Aorta (tissue), 5 donors: ENCODE measurements at places on chromosomes 2 and 18. TPM values are rescaled to one million over a fixed set of nuclear protein-coding genes. Genes with fewer than 3 reads are reported as not detected.

GRCh38 chr2:191593622-191594385 lies 84.1 kb upstream of the NABP1 start:
- no peak for DNase-seq

GRCh38 chr18:79516441-79516931 lies 120.8 kb downstream of the NFATC1 start:
- peak; percentile 52 for DNase-seq

DNA sequence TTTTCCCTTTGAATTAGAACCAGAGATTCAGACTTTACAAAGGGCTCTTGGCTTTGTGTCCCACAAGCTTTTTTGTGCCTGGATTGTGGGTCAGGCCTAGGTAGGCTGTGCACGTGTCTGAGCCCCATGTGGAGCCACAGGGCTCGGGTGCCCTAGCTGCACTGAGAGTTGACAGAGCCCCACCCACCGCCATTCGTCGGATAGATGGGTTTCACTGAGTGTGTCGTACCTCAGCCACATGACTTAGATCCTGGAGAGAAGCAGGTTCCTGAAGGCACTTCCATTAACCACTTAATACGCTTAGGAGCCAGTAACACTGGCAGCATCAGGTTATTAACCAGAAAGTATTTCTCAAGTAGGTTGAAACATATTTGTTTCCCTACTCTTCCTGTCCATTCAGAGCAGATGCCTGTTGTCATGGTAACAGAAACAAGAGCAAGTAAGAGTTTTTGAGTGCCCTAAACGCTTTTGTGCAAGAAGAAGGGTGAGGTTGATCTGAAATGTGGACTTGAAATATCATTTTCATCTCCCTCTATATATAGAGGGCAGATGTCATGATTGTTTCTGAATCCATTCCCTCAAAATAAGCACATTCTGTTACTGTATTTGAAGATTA lies 30.0 kb downstream of the ADCYAP1 start:
- DNase-seq = no peak

DNA sequence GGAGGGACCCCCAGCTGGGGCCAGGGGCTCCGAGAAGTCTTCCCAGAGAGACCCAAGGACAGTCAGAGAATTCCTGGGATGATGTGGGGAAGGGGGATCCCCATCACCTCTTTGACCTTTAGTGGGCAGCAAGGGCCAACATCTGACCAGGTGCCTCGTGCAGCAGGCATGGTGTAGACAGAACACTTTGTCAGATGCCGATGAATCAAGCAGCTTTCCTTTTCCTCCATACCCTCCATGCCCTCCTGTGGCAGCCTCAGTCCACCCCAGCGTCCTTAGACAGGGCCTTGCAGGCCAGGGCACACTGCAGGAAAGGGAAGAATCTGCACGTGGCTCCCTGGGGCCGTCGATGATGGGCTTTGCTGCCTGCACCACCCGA lies 26.3 kb downstream of the GPR55 start:
- DNase-seq = no peak

DNA sequence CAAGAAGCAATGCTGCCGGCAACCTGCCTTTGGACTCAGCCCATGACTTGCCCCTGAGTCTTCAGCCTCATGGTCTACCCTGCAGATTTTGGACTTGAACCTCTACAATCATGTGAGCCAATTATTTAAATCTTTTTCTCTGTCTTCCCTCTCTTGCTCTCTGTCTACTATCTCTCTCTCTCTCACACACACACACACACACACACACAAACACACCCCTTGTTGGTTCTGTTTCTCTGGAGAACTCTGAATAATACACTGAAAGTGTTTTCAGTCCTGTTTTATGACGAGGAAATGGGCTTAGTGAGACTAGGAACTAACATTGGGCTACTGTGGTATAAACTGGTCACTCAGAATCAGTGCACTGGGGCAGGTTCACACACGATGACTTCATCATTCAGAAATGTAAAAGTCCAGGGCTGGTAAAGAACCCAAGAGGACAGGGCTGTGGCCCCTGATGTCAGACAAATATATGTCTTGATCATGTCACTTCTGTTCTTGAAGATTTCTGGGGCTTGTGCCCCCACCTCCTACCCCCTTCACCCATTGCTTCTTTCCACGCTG lies 266.1 kb upstream of the SIX2 start:
- DNase-seq = no peak

DNA sequence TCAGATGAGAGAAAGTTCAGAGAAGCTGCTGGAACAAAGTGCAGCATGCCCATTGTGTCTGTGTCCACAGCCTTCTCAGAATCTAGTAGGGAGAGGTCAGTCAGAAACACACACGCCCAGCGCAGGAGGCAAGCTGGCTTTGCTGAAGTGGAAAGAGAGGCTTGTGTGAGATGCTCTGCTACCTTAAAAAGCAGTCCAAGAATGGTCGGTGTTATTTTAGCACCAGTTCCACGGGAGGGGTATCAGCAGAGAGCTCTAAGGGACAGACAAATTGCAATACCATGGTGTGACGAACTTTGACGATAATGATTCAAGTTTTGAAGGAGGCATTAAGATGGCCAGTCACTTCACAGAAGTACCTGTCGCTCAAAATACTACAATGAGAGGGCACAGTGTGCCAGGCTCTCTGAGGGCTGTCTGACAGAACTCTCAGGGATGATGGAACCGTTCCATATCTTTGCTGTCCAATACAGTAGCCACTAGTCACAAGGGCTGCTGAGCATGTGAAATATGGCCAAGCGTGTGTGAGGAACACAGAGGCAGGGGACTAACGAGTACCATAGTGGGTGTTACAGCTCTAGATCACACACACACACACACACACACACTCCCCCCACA lies 237.5 kb upstream of the TMEM200C start:
- DNase-seq = no peak

GRCh38 chr2:9462886-9463697 lies 11.3 kb upstream of the IAH1 start:
- DNase-seq = no peak

GRCh38 chr2:44715671-44716081 lies 225.8 kb upstream of the SIX3 start:
- no peak for DNase-seq

- no peak for DNase-seq
Measured at GRCh38 chr2:164538240-164538866, 82.9 kb downstream of the GRB14 start.

DNA sequence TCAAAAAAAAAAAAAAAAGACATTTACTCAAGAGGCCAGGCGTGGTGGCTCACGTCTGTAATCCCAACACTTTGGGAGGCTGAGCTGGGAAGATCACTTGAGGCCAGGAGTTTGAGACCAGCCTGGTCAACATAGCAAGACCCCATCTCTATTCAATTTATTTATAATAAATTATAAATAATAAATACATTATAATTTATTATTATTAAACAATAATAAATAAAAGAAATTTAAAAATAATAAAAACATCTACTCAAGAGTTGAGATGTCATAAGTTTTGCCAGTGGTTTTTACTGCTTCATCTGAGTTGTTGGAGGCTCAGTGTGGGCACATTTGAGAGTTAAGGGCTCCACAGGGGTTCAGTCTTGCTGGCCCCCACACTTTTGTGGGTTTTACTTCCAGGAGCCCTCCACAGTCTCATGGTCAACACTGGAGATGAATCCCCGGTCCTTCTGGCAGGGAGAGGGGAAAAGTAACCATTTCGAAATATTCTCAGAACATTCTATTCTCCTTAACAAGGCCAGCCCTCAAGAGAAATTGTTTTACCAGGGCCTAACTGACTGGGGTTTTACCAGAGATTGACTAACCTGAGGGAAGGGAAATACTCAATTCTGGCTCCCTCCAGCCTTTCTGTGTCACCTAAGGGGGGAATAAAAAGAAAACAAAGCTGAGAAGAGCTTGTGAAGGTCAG lies 51.6 kb upstream of the NCOA1 start:
- DNase-seq = no peak

DNA sequence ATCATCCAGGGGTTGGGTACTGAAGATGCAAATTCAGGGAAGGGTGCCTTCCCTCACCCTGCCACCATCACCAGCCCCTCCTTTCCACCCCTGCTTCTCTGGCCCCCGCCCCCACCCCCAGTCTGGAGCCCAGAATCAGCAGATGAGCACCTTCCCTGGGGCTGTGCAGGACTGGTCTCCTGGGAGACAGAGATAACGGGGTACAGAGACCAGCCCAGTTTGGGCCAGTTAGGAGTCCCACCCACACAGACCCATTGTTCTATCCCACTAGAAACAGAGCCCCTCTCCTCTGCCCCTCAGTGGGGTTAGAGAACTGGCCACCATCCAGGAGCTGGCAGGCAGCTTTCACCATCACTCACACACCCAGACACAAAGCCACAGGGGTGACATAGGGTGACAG lies 4.5 kb upstream of the CRYBA2 start:
- DNase-seq = no peak

DNA sequence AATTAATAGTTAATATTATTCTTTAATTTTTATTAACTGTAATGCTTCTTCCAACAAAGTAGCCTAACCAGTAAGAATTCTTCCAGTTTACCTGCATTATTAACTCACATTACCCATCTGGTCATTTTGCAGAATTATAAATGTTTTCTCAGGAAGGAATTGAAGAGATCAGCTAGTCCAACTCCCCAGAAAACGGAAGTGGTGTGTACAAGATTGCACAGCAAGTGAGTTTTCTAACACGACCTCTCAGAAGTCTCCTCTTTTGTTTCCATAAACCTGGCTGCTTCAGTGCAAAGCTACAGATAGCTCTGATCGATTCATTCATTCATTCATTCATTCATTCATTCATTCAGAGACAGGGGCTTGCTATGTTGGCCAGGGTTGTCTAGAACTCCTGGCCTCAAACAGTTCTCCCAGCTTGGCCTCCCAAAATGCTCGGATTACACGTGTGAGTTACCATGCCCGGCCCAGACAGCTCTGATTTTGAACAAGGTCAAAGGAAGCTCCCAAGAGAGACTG lies 128.8 kb upstream of the REV1 start:
- no peak for DNase-seq

DNA sequence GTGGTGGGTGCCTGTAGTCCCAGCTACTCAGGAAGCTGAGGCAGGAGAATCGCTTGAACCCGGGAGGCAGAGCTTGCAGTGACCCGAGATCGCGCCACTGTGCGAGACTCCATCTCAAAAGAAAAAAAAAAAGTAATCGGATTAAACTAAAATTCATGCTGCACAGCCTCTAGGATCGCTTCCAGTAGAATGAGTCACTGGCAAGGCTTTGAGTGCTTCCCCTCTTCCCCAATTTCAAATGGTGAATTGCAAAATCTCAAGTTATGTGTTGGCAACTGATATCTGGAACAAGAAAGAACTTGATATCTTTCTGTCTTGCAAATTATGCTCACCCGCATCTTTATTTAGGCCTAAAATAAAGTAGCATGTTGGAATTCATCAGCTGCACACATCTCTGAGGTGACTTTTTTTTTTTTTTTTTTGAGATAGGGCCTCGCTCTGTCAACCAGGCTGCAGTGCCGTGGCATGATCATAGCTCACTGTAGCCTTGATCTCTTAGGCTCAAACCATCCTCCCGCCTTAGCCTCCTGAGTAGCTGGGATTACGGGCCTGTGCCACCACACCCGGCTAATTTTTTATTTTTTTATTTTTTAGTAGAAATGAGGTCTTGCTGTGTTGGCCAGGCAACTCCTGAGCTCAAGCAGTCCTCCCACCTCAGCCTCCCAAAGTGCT lies 12.7 kb downstream of the TTC39C start:
- DNase-seq = peak; percentile 71

GRCh38 chr2:10591207-10591606 lies 98.6 kb downstream of the NOL10 start:
- no peak for DNase-seq

DNA sequence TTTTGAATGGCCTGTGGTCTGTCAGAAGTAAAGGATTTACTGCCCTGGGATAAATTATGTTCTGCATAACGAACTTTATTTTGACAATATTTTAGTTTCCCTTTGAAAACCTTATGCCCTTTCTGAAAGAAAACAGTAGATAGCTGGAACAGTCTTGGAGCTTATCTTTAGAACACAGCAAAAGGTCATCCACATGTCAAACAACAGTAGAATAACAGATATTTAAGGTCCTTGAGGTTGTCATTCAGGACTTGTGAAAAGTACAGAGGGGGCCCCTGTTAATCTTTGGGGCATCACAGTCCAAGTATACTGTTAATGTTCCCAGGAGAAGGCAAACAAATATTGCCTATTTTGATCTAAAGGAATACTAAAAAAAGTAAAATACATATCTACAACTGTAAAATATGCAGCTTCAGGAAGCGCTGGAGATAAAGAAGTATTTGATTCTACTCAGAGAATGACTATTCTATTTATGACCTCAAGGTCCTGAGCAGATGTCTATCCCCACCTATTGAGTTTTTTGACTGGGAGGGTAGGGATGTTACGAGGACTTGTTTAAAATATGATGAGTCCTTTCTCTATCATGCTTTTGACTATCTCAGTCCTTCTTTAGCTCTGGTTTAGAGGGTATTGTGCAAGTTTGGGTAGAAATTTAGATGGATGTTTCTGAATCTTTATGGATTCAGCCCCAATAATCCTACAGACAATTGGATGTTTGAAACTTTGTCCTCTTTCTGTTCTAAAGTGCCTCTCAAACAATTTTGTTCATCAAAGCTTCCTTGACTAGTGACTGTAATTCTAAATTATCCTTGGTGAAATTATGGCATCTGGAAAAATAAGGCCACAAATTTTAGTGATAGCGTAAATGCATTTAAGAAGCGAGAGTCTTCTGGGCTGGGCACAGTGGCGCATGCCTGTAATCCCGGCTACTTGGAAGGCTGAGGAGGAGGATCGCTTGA lies 25.1 kb upstream of the TMEM214 start:
- no peak for DNase-seq

DNA sequence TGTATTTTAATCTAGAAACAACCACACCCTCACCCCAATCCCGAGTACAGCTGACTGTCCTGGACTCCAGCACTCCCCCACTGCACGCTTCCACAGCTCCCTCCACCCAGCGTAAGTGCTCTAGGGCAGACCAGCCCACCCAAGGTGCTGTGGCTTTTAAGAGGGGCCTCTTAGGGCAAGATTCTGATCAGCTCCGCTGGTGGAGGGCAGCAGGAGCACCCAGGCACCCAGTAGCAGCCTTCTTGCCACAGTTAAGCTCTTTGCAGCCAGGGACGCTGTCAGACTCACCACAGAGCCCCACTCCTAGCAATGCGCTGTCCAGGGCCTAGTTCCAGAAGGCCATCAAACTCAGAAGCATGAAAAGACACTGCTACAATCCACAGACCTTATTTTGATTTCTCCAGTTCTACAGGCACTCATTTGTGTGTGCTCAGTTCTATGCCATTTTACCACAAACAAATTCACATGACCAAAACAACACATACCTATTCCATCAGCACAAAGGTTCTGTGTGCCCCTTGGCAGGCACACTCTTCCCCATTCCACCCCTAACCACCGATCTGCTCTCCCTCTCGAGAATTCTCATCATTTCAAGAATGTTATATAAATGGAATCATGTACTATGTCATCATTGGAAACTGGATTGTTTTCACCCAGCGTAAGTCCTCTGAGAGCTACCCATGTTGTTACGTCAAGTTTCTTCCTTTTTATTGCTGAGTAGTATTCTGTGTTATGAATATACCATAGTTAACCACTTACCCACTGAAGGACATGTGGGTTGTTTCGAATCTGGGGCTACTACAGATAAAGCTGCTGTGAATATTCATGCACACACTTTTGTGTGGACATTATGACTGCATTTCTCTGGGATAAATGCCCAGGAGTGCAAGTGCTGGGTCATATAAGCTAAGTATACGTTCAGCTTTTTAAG lies 40.4 kb downstream of the PTPN2 start:
- DNase-seq = no peak

GREB1 gene
- total RNA-seq = 8.6 TPM

WNT10A gene
- total RNA-seq = not detected

PROM2 gene
- 1.4 TPM for total RNA-seq

C1QL2 gene
- not detected for total RNA-seq

MOB4 gene
- 36.1 TPM for total RNA-seq

GATA6 gene
- total RNA-seq = 28.7 TPM
